ENCODE measurements at places on chromosomes 7 and 10.

GRCh38 chr7:69095649-69096048 lies 502.6 kb upstream of the AUTS2 start:
- no peak for DNase-seq

DNA sequence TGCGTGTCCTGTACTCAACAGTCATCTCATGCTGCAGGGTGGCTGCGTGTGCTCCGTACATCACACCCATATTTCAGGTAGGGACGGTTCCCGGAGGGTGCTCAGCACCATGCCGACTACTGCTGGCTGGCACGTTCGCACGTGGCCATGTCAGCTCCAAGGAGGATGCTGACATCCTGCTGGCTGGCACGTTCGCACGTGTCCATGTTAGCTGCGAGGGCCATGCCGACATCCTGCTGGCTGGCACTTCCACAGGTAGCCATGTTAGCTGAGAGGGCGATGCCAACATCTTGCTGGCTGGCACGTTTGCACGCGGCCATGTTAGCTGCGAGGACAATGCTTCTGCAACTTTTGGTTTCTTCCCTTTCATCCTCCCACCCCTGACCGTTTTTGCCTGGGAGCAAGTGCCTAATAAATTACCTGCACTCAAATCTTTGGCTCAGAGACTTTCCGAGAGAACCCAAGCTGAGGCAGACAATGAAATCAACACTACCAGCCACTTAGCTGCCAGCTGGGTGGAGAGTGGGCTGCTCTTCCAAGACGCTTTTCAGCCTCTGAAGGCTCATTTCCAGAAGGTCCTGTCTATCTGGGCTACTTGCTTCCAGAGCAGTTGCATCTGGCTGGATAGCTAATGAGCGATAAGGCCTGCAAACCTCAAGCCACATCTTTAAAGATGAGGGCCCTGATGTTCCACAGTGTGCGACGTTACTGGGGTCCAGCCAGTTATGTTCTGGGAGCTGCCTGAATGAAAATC lies 104.6 kb downstream of the WDR37 start:
- DNase-seq: no peak

DNA sequence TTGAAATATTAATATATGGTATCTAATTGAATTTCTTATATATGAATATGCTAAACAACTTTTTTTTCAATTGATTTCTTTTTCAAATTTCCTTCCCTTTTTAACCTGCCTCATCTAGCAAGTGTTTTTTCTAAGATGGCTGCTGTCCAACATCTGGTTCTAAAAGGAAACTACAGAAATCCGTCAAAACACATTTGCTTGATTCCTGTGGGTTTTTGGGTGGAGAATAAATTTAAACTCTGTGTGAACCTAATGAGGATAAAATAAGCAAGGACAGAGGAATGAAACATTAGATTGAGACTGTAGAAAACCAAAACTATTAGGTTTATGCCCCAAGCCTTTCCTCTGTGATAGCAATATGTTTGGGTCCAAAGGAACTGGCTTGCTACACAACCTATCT lies 75.5 kb upstream of the STARD3NL start:
- no peak for DNase-seq

GRCh38 chr10:62979921-62980320 lies 153.2 kb upstream of the NRBF2 start:
- no peak for DNase-seq

Data from activated T-cell treated with anti-CD3 and anti-CD28 coated beads, Interleukin-2, amount 50 U/mL, for 48 hours (primary cell).